Stimulated activated CD4-positive, alpha-beta T cell treated with anti-CD3 and anti-CD28 coated beads, Interleukin-2, amount 100 ng/mL, for 4 hours (primary cell): ENCODE measurements at places on chromosomes 16 and 17.

- peak; percentile 55 for DNase-seq
Observed at GRCh38 chr17:50055426-50056216, at the start of gene ITGA3. Gene ITGA3 (plus strand): TSS chr17:50056110. CDS start chr17:50056440, 330 bp downstream.

GRCh38 chr16:15739464-15739863 lies 89.4 kb downstream of the NDE1 start:
- no peak for DNase-seq

DNA sequence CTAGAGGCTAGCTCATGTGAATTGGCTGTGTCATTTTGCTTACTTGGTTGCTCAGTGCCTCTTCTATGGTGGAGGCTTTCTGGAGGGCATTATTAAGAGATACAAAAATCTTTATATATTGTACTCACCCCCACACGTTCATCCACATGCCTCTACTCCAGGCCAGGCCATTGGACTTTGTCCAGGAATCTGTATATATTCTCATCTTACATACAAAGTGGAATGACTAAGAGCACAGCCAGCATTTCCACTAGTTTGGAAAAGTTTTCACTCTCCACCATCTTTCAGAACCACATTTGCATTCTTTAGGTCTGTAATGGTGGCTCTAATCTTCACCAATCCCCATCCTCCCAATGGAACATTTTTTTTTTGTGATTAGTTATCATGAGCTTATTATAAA lies 4.8 kb upstream of the GLG1 start:
- DNase-seq: no peak

- no peak for DNase-seq
Observed at GRCh38 chr16:58639836-58640235, 10.2 kb upstream of the CNOT1 start.

DNA sequence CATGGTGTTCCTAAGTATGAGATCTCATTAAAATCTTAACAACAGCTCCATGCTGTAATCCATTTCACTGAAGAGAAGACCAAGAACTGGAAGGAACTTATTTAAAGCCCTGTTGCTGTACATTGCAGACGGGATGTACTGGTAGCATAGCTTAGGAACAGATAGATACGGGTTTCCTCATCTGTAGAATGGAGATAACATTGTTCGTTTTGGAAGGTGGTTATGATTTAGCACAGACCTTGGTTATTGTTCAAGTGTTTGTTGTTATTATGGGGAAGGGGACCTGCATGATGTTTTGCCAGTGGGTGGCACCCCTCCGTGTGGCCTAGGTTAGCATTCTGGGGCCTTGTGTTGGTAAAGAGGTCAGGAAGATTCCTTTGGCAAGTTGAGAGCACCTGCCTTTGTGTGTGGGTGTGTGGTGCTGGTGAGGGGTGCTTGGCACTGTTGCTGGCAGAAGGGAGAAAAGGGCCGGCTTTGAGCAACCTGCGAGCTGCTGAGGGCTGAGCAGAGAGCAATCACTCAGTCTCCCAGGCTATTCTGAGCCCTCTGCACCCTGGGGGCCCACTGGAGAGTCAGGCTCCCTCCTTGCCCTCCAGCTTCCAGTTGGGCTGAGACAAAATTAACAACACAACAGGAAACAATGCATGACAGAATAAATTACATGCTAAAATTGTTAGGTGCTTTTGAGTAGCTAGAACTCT lies 2.3 kb downstream of the TAOK2 start:
- no peak for DNase-seq
